NCI-H748 treated with DMSO at 0.1 percent for 48 hours (cell line): ENCODE measurements at places on chromosomes 13 and 19.
A peak's percentile ranks its signal among the peaks of the same experiment; 100 is the strongest.

DNA sequence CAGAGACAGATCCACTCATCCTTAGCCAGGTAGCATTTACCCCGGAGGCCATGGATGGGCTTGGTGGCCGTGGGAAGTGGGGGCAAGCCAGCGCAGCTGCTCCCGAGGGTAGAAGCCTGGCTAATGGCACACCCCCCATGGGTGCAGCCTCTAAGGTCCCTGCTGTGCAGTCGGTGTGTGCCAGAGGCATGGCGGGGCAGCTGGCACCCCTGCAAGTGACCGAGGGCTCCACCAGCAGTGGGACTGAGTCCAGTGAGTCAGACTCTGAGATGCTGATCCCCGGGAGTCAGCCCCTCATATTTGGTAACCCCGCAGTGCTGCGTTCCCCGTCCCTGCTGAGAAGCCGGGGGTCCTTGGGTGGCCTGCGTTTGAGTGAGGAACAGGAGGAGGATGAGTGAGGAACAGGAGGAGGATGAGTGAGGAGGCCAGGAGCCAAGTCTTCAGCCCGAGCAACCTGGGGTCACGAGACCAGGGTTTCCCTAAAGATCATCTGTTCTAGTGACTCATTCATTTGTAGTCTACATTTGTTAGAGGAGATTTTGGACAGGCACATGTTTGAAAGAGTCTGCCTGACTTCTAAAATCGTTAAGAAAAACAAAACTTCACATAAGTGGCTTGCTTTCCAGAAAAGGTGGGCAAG, 180.7 kb downstream of the STK24 start:
- DNase-seq, result no peak

GRCh38 chr13:74073274-74073673, 60.9 kb downstream of the KLF12 start:
- DNase-seq, result no peak

- DNase-seq, result no peak
Observed at GRCh38 chr19:8635422-8635821, 5.0 kb downstream of the NFILZ start.

DNA sequence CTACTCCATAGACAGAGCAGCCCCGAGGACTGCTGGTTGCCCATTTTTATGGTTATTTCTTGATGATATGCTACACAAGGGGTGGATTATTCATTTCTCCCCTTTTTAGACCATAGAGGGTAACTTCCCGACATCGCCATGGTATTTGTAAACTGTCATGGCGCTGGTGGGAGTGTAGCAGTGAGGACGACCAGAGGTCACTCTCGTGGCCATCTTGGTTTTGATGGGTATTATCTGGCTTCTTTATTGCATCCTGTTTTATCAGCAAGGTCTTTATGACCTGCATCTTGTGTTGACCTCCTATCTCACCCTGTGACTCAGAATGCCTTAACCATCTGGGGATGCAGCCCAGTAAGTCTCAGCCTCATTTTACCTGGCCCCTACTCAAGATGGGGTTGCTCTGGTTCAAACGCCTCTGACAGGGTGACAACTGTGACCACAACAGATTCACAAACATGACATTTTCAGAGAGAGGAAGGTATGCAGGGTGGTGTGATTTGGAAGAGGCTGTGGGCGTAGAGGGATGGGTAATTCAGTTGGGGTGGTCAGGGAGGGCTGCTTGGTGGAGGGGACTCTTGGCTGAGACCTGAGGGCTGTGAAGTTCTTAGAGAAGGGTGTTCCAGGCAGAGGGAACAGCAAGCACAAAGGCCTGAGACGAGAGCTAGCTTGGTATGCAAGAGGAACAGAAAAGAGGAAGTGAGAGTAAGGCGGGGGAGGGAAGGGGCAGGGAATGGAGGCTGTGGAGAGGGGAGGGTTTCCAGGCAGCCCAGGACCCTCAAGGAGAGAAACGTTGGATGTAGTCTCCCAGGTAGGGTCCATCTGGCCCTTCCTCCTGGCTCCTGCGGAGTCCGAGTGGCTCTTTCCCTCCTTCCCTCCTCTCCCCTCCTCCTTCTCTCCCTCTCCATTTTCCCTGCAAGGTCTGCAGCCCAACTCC, 23.5 kb downstream of the FAM187B start:
- DNase-seq, result no peak

- no peak for DNase-seq
Observed at GRCh38 chr13:46404733-46405100, 17.7 kb upstream of the RUBCNL start.

GRCh38 chr13:35927567-35928021, 203.6 kb downstream of the DCLK1 start:
- DNase-seq, result no peak

GRCh38 chr19:50983625-50984292, at the start of gene KLK7:
Gene KLK7, minus strand, starts transcription at chr19:50983917. Its CDS starts 1,518 bp downstream, at chr19:50982399.
- no peak for DNase-seq

DNA sequence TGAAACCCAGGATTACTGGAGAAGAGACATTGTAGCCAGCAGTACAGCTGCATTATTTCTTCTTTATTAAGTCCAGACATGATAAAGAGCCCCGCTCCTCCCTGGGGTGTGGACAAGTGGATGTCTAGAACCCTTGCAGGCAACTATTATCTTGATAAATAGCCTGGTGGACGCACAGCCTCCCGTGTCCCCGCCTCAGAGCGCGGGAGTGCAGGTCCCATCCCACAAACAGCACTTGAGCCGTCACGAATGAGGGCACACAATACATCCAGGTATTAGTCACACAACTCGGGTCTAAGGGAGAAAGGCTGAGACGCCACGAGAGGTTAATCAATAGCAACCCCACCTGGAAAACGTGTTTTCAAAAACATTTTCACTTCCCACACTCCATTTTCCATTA, 213.2 kb upstream of the SOX1 start:
- peak; percentile 100 for DNase-seq

DNA sequence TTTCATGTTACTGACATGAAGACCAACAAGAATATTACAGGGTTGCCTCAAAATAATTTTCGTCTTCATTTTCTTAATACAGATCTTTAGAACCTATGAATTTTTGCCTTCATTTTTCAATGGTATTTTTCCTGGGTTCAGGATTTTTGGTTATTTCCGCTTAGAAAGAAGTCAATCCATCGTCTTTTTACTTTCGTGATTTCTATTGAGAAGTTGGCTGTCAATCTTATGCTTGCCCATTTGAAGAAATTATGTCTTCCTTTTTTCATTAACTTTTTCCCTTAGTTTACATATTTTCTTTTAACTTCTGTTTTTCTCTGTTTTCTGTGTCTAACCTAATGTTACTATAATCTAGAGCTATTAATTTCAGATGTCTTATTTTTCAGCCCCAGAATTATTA, 868.9 kb upstream of the SLC10A2 start:
- DNase-seq, result no peak

DNA sequence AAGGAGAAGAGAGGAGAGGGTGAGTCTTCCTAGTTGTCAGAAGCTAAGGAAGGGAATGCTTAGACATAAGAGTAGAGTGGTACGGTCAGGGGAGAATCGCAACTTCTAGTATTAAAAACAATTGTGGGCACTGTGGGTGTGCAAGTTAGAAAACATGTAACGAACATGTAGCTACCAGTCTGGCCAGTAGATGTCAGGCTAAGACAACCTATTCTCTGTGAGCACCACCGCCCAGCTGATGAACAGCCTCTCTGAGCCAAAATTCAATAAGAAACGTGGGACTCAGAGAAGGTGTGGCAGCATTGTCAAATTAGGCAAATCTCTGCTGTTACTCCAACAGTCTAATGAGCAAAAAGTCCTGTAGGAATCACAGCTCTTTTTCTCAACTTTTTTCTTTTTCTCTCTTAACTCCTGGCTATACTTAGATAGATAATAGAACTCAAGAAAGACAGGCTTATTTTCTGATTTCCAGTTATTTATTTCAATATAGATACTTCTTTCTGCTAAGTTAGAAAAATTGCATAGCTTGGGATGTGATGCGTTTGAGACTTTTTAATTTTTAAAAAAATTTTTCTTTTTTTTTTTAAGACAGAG, 186.2 kb downstream of the USP12 start:
- DNase-seq, result peak; percentile 96

DNA sequence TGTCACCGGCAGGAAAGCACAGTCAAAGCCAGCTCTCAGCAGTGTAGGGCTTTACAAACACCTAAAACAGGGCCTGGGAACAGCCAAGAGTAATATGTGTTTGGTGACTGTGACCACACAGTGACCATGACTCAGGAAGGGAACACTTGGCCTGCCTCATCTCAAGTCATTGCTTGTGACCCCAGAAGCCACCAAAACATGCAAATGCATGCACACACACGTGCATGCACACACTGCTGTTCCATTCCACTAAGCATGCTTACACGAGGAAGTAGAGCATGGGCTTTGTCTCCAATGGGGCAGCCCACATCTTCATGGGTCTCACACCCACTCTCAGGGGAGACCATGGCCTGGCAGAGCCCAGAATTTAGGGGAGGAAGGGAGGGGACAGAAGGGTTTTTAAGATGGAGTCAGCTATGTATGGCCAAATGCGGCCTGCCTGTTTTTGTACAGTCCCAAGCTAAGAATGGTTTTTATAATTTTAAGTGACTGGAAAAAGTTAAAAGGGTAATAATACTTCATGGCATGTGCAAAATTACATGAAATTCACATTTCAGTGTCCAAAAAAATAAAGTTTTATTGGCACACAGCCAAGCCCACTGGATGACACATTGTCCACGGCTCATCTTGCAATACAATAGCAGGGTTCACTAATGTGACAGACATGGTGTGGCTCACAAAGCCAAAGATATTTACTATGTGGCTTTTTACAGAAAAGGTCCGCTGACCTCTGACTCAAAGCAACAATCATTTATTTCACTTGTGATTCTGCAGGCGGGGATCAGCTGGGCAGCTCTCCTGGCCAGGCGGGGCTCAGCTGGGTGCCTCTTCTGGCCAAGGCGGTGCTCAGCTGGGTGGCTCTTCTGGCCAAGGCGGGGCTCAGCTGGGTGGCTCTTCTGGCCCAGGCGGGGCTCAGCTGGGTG, 17.3 kb downstream of the ZFR2 start:
- no peak for DNase-seq
